Naive thymus-derived CD4-positive, alpha-beta T cell (primary cell): ENCODE measurements at places on chromosomes 13 and 19. TPM values are rescaled to one million over a fixed set of nuclear protein-coding genes. Genes with fewer than 3 reads are reported as not detected.

- no peaks in the 10 kb centered on the region for H3K27me3 ChIP-seq
- peak overlapping the region; percentile 29 for H3K4me3 ChIP-seq
- no peaks in the 10 kb centered on the region for H3K4me1 ChIP-seq
- peak; percentile 44 for DNase-seq
- H3K36me3 ChIP-seq: no peaks in the 10 kb centered on the region
These were observed 23.5 kb downstream of the ATP4B start for GRCh38 chr13:113634279-113635047.

- H3K4me1 ChIP-seq: no peaks in the 10 kb centered on the region
- no peaks in the 10 kb centered on the region for H3K27me3 ChIP-seq
- no peak overlapping the region for H3K27ac ChIP-seq
- no peak for DNase-seq
- H3K36me3 ChIP-seq: no peaks in the 10 kb centered on the region
These were observed 1768.5 kb downstream of the PCDH9 start for GRCh38 chr13:65461590-65461989.

DNA sequence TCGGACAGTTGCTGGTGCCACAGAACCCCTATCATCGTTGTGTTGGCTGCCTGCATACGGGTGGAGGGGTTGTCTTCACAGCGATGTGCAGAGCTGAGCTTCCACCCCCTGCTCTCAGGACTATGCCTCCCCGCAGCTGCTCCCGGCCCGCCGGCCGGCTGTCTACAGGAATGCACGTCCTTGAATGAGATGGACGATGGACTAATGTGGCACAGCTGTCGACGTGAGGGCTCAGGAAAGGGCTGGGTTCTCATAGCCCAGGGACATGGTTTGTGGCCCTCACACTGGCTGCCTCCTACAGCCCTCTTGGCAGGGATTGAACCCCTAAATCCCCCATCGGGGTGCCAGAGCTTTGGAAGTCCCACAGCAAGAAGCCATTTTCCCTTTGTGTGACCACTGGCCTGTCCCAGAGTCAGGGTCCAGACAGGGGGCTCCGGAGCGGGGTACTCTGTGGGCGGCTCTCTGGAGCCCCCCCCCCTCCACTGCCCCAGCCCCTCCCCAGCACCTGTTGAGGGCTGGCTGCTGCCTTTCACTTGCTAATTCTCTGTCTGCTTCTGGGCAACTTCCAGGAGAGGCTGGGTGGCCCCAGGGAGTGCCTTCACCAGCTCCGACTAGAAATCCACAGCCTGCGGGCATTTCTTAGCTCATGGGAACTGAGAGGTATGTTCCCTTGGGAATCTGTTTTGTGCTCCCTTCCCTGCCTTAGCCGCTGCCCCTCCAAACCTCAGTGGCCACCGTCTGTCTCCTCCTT, 40.2 kb downstream of the TSSK6 start:
- H3K36me3 ChIP-seq: peaks cover 32% of the 10 kb centered on the region
- no peaks in the 10 kb centered on the region for H3K27me3 ChIP-seq
- H3K27ac ChIP-seq: peak overlapping the region; percentile 35
- H3K4me3 ChIP-seq: no peak overlapping the region
- DNase-seq: no peak

DNA sequence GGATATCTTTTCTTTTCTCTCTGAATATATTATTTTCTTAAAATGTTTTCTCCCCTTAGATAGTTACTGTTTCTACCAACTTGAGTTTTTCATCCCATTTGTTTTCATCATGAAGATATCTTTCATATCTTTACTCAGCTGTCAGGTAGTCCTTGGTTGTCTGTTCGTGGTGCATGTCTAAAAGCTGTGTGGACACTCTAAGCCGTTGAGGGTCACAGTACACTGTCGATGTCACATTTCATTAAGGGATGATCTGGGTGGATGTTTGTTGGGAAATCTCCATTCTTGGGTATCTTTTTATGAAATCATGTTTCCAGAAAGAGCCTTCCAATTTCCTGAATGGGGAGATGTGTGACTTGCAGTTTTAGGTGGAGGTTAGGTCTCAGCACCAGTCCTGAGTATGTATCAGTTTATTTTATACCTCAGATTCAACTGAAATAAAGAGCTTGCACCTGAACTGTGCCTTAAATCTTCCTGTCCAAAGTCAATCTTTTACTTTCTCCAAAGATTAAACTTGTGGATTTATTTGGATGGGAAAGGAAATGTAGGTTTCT, 23.2 kb downstream of the ZMYM2 start:
- no peak overlapping the region for H3K4me3 ChIP-seq
- no peak for DNase-seq
- no peaks in the 10 kb centered on the region for H3K27me3 ChIP-seq
- H3K27ac ChIP-seq: no peak overlapping the region
- H3K4me1 ChIP-seq: peaks cover 8% of the 10 kb centered on the region

Gene CEACAM21
- total RNA-seq: 53.3 and 57.2 TPM in 2 replicates

Gene GSX1
- not detected for total RNA-seq

Gene NLRP5
- not detected for total RNA-seq
